SW480 (cell line): ENCODE measurements at places on chromosomes 11 and 22.

DNA sequence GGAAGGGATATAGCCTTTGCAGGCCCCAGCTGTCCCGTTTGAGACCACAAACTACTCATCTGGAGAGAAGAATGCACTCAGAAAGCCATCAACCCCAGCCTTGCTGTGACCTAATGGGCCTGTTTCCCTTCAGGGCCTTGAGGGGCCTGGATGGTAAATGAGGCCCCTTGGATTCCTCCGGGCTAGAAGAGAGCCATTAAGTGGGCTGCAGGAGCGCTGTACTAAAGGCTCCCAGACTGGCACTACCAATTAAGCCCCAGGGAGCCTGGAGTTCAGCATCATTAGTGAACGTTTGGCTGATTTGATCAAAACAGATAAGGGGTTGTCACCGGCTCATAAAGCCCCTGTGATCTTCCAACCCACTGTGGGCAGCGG is 23.0 kb downstream of the CD5 start:
- DNase-seq, result no peak

DNA sequence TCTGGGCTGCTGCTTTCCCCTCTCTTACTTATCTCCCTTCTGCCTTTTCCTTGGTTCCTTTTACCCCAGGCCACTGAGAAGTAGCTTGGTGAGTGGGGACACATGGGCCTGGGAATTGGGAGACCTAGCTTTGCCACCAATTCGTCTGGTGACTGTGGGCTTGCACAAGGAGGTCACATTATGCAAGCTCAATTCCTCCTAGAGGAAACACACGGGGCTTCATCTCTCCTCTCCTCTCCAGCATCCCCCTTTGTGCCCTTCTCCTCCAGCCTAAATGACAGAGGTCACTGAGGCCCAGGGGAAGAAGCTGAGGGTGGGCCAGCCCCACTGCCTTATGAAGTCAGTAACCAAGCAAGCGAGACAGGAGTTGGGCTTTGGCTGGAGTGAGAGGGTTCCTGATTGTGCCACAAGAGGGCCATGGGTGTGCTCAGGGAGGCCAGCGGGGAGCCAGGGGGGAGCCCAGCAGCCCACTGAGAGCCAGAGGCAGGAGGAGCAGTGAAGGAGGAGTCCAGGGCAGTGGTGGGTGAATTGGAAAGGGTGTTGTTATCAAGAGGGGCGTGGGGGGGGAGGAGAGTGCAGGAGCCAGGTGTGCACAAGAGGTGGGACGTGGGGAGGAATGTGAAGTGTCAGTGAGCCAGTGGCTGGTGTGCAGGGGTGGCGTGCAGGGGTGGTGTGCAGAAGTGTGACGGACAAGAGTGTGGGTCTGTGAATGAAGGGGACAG is 2.0 kb downstream of the CLCF1 start:
- peak; percentile 54 for DNase-seq

GRCh38 chr22:42368379-42369249 is 63.6 kb downstream of the NFAM1 start:
- no peak for DNase-seq

DNA sequence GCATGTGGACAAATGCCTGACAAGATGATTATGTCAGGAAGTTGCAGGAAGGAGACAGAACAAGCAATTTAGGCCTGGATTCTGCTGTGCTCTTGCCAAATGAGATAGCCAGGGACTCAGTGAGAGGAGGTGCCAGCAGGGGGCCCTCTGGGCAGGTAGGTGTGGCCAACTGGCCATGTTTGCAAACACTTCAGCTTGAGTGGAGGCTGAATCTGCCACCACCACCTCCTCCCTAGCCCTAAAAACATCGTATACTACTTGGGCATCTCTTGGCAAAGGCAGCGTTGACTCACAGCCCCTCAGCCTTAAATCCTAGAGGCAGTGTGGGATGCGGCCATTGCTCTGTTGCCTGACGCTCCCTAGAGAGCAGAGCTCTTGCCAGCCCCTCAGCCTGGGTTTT is 95.1 kb upstream of the PLET1 start:
- DNase-seq, result no peak

DNA sequence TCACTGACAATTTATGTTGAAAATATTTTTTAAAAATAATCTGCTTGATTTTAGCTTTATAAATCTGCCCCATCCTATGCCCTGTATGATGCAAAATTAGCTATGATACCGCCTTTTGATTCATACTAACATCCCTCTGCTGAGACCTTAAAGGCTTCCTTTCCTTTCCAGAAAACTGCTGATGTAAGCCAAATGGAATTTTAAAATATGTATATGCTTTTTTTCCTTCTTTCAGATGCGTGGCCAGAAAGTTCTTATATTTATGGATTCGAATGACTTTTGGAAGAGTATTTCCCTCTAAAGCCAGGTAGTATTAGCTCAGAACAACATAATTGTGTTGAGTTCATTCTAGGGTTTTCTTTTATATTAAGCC is 34.5 kb downstream of the SFI1 start:
- DNase-seq, result no peak

- no peak for DNase-seq
Measured at GRCh38 chr22:37503850-37504249, 15.4 kb downstream of the CARD10 start.

GRCh38 chr11:44556735-44557409 is 8.6 kb upstream of the CD82 start:
- peak; percentile 53 for DNase-seq

- peak; percentile 65 for DNase-seq
Measured at GRCh38 chr11:11848891-11849746, 7.3 kb downstream of the USP47 start.

- DNase-seq, result no peak
Measured at GRCh38 chr11:126444072-126444471, 88.6 kb downstream of the ST3GAL4 start.

GRCh38 chr11:28366549-28367346 is 258.6 kb downstream of the METTL15 start:
- no peak for DNase-seq

- DNase-seq, result no peak
Measured at GRCh38 chr22:50323900-50324299, 2.9 kb downstream of the DENND6B start.

DNA sequence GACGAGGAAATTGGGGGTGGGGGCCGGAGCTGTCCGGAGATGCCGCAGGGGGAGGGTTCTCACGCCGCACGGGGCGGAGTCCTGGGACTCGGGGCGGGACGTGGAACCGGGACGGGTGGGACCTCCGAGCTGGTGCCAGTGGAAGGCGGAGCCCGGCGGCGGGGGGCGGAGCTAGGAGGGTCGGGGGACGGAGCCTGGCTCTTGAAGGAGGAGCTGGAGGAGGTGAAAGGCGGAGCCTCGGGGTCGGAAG is 271 bp downstream of the FKBP2 start:
- peak; percentile 98 for DNase-seq

GRCh38 chr11:9017773-9018172 is 14.0 kb upstream of the NRIP3 start:
- no peak for DNase-seq

GRCh38 chr11:32960553-32961164 is 55.0 kb upstream of the DEPDC7 start:
- peak; percentile 72 for DNase-seq

DNA sequence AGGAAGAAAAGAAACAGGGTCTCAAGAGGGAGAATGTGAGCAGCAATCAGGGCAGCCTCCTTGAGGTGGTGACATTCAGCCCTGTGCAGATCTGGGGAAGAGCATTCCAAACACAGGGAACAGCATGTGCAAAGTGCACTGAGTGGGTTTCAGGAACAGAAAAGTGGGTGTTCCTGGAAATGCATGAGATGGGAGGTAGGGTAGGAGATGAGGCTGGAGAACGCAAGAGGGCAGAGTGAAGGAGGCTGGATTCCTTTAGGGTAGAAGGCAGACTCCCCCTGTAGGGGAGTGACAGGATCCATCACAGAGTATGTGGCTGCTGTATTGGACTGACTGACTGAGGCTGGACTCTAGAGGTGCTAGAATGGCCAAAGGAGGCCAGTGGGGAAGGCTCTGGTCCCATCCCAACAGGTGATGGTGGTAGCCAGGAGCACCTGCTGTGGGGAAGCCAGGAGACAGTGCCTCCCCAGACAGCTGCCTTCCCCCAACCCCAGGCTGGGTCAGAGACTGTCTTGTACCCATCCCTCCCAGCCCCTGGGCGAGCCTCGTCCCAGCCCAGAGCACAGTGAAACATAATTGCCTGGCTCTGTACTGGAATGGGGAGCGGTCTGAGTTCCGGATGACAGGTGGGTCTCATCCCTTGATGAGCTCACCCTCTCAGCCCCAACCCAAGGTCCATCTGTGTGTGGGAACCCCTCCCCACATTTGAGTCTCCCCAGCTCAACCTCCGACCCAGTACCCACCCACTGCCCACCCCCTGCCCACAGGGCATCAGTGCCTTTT is 419.4 kb downstream of the MN1 start:
- no peak for DNase-seq
